ENCODE measurements at places on chromosomes 11 and 22.

- no peak for DNase-seq
Measured at GRCh38 chr11:2837096-2837601, 48.4 kb downstream of the CDKN1C start.

GRCh38 chr11:13480198-13480597, 15.6 kb downstream of the PTH start:
- DNase-seq = no peak

DNA sequence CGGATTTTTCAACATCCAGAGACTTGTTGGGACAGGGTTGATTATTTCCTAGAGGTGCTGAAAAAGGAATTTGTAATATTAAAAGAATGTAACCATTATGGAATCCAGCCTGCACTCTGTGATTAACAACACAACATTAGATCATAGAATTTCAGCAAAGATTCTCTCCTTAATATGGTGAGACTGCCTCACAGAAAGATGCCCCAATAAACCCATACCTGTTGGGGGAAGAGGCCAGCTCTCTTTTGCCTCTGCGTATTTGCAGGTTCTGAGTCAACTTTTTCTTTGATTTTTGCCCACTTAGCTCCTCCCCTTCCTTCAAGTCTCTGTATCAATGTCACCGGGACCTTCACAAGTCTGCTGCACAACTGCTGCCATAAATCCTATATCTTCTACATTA, 12.4 kb upstream of the MTMR3 start:
- no peak for DNase-seq

GRCh38 chr11:110497231-110497978, 67.7 kb downstream of the FDX1 start:
- no peak for DNase-seq

DNA sequence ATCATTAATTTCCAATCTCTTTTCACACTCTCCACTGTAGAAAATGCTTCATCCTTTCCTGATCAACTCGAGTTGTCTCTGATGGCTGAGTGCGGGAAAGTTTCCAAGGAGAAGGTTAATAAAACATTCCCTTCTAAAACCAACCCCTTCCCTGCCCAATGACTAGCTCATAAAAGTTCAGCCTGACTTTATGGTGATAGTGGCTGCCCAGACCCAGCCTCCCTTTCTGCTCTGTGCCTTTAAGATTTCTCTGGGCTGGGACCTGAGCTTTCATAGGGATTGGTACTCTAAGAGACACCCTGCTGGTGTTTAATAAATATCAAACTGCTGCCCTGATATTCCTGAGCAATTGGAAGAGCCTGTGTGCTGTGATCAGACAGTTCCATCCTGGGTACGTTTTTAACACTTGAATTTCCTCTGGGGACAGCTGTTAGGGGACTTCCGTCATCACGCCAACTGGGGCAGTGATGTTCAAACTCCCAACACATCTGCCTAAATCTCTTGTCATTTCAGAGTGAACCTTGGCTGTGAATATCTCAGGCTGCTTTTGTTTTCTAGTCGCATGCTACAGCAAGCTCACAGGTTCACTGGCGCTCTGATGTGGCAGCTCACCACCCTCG, 195.0 kb upstream of the KIRREL3 start:
- DNase-seq = no peak

- no peak for DNase-seq
Measured at GRCh38 chr11:2794046-2794967, 91.3 kb downstream of the CDKN1C start.

GRCh38 chr11:18780329-18780728, 11.3 kb downstream of the PTPN5 start:
- DNase-seq = no peak

DNA sequence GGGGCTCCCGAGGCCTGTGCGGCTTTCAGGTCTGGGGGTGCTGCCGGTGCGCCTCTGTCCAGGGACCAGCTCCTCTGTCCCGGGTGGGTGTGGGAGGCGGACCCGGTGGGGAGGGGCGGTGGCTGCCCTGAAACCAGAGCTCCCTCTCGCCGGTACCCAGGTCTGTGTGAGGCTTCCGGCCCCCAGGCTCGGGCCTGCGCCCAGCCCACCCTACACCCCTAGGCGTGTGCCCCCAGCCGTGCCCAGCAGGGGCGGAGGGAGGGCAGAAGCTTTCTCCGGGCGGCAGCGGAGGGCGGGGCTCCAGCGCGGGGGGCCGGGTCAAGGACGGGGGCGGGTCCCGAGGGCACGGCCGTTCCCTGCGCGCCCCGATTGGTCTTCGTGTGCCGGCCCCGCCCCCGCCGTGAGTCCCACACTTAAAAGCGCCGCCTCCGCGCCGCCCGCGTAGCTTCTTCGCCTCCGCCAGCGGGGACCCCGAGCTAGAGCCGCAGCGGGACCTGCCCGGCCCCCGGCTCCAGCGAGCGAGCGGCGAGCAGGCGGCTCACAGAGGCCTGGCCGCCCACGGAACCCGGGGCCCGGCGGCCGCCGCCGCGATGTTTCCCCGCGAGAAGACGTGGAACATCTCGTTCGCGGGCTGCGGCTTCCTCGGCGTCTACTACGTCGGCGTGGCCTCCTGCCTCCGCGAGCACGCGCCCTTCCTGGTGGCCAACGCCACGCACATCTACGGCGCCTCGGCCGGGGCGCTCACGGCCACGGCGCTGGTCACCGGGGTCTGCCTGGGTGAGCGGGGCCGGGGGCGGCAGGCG, 616 bp downstream of the PNPLA2 start:
- peak; percentile 93 for DNase-seq

GRCh38 chr11:72736452-72737069, 15.6 kb downstream of the ARAP1 start:
- DNase-seq = peak; percentile 55

- DNase-seq = no peak
Measured at GRCh38 chr22:24027389-24027975, 16.4 kb downstream of the CABIN1 start.

DNA sequence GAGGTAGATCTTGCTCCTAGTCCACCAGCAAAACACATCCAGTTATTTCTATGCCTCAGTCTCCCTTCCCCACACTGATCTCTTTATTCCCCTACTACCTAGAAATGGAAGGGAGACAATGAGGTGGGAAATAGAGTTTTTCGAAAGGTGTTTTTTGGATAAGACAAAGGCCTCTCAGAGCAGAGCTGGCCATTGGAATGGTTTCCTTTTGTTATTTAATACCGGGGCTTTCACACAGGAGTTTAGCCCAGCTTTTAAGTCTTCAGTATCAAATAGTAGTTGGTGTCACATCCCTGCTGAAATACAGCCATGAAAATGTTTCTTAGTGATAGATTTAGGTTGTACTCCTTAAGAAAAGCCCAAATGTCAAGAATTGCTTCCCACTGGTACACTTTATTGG, 65.4 kb upstream of the B3GAT1 start:
- no peak for DNase-seq

DNA sequence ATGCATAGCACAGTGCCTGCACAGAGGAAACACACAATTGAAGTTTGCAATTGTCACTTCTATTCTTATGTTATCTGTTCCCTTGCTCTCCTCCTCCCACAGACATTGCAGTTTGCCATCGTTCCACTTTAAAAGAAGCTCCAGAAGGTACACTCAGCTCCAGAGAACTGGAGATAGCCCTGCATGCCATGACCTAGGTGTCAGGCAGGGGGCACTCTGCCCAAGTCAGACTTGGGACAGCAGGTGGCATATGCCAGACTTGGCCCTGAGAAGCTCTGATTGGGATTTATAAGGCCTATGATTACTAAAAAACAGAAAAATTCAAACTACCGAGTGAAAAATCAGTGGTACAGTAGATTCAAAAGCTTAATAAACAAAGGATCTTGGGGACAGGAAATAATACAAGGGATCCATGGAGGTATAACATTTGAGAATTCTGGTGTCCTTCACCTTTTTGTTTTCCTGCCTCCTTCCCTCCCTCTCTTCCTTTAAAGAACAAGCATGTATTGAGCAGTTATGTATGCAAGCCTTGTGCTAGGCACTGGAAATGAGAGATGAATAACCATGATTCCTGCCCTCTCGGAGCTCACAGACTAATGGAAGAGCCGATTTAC, 40.0 kb downstream of the TENM4 start:
- DNase-seq = no peak

- no peak for DNase-seq
Measured at GRCh38 chr11:81421251-81421860, 1312.3 kb downstream of the FAM181B start.

GRCh38 chr11:30333405-30333804, 10.5 kb downstream of the ARL14EP start:
- no peak for DNase-seq

GRCh38 chr11:1384199-1384970, 5.3 kb upstream of the BRSK2 start:
- no peak for DNase-seq

- DNase-seq = no peak
Measured at GRCh38 chr11:10261821-10262220, 32.2 kb downstream of the SBF2 start.

DNA sequence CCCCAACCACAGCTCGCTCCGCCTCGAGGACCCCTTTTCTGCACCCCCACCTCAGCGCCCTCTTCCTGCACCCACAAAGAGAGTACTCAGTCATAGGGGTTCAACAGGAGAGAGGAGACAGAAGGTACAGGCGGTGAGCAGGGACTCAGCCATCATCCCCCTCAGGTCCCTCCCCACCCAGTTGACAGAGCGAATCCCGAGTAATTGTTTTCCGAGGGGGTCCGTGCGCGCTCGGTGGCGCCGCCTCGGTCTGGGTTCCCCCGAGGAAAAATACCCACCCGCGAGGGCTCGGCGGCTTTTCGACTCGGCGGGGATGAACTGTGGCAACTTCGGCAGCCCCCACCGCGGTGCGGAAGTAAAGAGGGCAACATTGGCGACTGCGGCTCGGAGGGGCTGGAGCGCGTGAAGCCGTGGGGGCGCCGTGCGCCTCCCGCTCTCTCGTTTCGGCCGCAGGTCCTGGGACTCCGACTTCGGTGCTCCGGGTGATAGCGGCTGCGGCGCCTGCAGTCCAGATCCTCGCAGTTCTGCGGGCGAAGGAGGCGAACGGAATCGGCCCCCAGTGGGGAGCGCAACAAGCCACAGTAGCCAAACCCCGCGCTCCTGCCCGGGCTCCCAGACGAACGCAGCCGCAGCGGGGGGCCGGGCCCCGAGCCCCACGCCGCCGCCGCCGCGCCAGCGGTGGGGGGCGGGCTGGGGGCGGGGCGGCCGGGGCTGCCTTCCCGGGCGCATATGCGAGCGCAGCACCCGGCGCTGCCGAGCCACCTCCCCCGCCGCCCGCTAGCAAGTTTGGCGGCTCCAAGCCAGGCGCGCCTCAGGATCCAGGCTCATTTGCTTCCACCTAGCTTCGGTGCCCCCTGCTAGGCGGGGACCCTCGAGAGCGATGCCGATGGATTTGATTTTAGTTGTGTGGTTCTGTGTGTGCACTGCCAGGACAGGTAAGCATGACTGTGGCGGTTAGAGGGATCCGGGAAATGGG, at the start of gene NELL1:
Gene NELL1 (plus strand): TSS at position 743 of the 976 bp plus-strand sequence.
- no peak for DNase-seq

DNA sequence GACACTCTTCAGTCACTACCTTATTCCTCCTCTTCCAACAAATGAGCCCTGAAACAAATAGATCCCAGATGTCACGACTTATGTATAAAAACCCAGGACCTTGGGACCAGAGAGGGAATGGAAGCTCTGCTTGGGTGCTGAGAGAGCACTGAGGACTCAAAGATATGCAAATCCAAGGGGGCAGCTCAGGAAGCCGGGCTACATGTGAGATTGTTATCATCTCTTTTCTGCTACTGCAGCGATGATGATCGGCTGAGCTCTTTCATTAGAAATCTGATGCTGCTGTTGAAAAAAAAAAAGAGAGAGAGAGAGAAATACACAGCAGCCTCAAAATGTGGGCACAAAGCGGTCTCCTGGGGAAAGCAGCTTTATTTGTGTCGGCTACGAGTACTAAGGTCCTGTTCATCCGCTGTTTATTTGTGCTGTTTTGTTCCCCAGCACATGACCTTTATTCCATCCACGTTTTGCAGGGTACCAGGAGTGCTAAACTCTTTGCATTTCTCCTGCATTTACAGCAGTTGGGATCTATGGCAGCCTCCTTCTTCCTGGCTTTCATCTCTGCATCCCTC, 120.2 kb downstream of the TRIM29 start:
- DNase-seq = no peak
